ENCODE measurements at places on chromosomes 4 and X. TPM values are rescaled to one million over a fixed set of nuclear protein-coding genes. Genes with fewer than 3 reads are reported as not detected.
A peak's percentile ranks its signal among the peaks of the same experiment; 100 is the strongest.

GRCh38 chrX:16578218-16578617 lies 71.7 kb upstream of the S100G start:
- DNase-seq, result peak; percentile 31

The GATA1 gene
- not detected for total RNA-seq

The HCCS gene
- 37.3 TPM for total RNA-seq

The TEX13A gene
- not detected for total RNA-seq

The SRPX gene
- 129 TPM for total RNA-seq

The ATP1B4 gene
- total RNA-seq, result not detected

The CFAP47 gene
- total RNA-seq, result not detected

DNA sequence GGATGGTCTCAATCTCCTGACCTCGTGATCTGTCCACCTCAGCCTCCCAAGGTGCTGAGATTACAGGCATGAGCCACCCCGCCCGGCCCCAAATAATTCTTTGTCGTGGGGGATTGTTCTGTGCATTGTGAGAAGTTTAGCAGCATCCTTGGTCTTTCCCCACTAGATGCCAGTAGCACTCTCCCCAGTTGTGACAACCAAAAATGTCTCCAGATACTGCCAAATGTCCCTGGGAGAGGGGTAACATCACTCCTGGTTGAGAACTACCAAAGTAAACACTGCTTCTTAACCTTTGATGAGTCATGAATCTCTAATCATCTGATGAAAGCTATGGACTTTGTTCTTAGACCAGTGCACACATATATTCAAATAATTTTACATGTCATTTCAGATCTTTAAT lies 90.7 kb upstream of the BRS3 start:
- DNase-seq, result no peak

The FATE1 gene
- total RNA-seq, result not detected

The TCEAL9 gene
- 102 TPM for total RNA-seq

The CLTRN gene
- 0.32 TPM for total RNA-seq

GRCh38 chr4:77190053-77190452 lies 33.0 kb downstream of the CCNG2 start:
- peak; percentile 72 for DNase-seq

DNA sequence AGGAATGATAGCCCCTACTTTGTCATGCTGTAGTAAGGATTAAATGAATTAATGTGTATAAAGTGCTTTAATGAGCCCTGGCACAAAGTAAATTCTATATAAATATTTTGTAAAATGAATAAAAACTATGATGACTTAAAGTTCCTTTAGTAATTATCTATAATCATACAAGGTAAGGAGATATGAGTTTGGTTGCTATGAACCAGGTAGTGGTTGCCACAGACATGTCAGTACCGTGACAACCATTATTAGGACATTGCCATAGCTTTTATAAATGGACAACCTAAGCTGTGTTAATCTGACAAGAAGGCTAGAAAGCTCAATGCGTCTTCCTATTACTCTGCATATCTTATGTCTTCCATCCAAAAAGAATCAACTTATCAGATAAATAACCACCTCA lies at the start of gene ARL13A:
TSS of gene ARL13A (plus strand) at position 301 of the 400 bp plus-strand sequence. CDS start 3,982 bp downstream, outside the sequence.
- no peak for DNase-seq

The RASL11B gene
- total RNA-seq, result 2.5 TPM

- DNase-seq, result peak; percentile 53
Observed at GRCh38 chr4:105147553-105148161, 981 bp downstream of the TET2 start.

DNA sequence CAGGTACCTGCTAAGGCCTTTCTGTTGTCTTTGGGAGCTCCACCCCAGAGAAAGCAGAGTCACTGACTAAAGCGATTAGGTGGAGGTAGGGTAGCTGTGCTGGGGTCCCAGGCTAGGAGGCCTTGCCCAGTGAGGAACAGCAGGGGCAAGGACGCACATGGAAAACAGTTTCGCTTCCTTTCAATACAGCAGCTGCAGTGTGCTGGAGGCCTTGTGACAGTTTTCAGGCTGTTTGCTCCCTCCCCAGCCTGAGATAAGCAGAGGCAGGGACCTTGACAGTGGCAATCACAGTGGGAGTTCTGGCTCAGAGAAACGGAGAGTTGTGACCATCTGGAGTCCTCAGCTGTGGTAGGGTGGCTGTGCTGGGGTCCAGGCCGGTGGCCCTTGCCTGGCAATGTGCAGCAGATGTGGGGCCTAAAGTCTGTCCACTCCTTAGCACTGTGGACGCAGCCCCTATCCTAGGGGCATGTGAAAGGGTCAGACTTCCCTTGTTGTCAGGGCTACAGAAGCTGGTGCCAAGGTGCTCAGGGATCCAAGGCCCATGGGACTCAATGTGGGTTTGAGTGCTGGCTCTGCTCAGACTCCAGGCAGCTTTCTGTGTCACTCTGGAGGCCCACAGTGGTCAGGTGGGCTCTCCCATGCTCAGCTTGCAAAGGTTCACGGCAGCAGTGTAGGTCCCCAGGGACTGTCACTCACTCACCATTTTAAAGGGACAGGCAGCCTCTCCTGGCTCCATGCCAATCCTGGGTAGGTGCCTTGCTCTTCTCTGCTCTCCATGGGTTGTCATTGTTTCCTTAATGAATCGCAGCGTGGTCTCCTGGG lies 534.9 kb upstream of the FMR1 start:
- no peak for DNase-seq
